ENCODE measurements at places on chromosomes 1 and 21.

DNA sequence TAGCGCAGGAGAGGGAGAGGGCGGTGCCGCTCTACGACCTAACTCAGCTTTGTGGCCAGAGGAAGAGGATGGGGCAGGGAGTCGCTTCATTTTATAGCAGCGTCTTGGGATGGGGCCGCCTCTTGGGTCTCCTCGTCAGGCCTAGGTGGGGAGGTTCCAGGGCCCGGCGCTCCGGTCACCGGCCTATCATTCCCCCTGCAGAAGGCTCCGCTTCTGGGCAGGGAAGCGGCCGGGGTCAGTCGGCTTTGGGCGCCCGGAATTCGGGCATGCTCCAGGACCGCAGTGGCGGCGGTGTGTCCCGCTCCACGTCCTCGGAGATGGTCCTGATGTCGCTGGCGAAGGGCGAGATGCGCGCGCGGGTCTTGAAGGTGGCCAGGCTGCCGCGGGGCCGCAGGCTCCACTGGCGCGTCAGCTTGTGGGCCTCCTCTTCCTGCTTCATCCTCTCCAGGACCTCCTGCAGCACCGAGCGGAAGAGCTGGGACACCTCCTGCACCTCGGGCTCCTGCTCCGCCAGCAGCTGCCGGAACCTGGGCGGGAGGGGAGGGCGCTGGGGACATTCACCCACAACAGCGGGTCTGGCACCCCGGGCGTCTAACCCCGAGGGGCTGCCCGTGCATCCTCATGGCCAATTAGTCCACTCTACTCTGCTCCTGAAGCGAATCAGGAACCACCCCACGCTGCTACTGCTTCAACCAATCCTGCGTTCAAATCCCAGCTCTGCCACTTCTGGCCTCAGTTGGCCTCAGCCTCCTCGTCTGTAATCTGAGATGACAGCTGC is 13.0 kb downstream of the RD3 start:
- no peak for DNase-seq

- no peak for DNase-seq
Measured at GRCh38 chr1:225201447-225201846, 226.4 kb downstream of the LBR start.

DNA sequence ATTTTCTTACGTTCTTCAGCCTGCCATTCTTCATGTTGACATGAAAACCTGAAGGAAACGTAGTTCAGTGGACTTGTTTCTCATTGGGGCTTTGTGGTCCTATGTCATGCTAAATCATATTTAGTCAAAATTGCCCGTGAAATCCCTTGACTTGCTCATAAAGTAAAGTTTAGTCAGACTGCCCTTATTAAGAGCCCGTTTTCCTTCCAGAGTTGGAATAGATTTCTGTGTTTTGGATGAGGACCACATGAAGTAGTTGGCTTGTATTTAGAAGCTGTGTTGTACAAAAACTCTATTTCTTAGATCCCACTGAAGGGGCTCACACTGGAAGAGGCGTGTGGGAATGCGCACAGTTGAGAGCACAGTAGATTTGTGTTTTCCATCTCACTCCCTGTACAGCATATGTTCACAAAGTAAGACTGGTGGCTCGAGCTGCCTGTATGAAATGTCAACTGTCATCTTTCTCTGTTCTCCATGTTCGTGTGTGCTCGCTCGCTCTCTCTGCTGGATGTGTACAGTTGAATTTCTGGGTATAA is 42.4 kb downstream of the CAMTA1 start:
- no peak for DNase-seq

- DNase-seq = no peak
Measured at GRCh38 chr1:159959451-159959850, 5.4 kb upstream of the SLAMF9 start.

DNA sequence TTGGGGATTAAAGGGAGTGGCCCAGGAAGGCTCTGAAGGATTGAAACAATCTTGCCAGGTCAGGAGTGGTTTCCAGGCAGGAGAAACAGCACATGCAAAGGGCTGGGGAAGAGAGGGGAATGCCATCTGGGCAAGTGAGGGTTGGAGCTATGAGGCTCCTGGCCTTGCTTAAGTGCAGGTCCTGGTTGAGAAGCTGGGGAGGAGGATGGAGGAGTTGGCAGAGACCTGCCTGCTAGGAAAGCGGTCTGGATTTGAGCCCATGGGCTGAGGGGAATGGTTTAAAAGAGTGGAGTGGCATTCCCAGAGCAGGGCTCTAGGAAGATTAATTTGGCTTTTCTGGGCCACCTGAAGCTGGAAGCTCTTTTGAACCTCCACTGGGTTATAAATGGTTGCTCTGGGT is 9.2 kb downstream of the IGSF21 start:
- no peak for DNase-seq

GRCh38 chr1:15584489-15585363 is at the start of gene AGMAT:
Gene AGMAT (minus strand): TSS chr1:15585051. CDS start chr1:15584967, 84 bp downstream.
- DNase-seq = peak; percentile 59

DNA sequence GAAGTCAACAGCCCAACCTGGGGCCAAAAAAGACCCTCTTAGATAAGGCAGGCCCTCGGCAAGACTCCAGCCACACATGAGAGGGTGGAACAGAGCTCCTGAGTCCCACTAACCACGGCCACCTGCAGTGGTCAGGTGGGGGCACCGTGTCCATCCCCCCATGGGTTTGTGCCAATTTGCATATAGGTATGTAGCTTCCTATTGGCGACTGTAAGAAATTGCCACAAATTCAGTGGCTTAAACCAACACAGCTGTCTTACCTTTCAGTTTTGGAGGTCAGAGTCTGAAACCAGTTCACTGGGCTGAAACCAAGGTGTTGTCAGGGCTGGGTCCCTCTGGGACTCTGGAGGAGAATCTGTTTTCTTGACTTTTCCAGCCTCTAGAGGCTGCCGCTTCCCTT is 59.3 kb downstream of the COL18A1 start:
- DNase-seq = no peak

DNA sequence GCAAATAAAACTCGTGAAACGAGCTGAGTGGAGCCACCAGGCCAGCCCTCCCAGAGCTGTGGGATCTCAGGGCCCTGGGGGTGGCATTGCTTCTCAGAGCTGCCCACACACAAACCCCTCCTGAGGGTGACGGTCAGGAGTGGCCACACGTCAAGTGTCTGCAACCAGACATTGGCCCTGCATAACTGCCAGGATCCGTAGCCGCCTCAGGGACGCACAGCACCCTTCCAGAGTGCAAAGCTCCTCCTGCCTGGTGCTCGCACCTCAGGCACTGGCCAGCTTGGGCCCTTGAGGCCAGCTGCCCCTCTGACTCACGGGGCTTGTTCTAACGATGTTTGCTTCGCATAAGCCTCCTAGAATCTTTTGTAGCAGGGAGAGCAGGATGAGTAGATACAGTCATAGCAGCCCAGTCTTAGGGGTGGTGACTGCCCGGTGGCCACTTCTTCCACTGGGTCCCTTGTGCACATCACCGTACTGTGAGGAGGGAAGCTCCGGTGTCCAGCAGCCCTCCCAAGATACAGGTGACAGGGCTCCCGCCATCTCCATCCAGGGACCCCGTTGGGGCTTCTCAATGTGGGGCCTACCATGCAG is 5.0 kb downstream of the WNT3A start:
- no peak for DNase-seq

DNA sequence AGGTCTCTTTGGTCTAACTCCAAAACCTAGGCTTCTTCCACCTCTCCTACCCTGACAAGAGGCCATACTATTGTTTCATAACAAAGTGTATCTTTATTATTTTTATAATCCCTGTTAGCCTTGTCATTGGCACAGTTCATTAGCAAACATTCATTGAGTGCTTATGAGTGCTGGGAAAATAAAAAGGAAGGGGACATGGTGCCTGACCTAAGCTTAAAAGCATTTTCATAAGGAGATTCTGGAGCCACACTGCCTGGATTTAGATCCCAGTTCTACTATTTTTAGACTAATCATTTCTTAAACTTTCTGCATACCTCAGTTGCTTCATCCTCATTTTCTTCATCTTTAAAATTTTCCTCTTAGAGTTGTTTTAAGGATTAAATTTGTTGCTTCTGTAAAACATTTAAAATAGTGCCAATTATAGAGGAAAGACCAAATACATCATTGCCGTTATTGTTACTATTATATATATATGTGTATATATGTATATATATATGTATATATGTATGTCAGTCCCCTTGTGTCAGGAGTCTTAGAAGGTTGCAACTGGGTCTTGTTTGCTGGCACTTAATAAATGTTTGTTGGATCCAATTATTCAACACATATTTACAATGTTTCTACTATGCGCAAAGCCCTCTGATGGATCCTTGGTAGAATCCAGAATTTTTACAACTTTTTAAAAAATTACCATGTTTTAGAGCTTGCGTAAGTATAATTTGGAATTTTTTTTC is 250.9 kb upstream of the SGIP1 start:
- DNase-seq = no peak

DNA sequence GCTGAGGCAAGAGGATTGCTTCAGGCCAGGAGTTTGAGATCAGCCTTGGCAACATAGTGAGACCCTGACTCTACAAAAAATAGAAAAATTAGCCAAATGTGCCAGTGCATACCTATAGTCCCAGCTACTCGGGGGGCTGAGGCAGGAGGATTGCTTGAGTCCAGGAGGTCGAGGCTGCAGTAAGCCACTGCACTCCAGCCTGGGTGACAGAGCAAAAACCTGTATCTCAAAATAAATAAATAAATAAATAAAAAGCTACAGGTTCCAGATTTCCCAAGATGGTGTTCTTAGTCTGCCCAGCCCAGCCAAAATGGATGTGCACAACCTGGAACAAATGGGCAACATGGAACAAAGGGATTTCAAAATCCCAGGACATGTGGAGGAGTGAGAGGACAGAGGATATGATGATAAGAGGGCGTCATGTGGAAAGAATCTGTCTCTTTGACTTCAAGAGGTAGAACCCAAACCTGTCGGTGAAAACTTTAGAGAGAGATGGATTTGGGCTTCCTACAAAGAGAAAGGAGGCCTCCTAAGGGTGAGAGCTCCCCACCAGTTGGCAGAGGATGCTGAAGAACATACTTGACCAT is 3.2 kb downstream of the EDARADD start:
- DNase-seq = no peak

GRCh38 chr1:231515748-231516147 is 12.7 kb upstream of the TSNAX start:
- no peak for DNase-seq

- no peak for DNase-seq
Measured at GRCh38 chr1:64472805-64473204, 2.9 kb downstream of the CACHD1 start.

- no peak for DNase-seq
Measured at GRCh38 chr1:152535774-152536173, 21.5 kb downstream of the CRCT1 start.

DNA sequence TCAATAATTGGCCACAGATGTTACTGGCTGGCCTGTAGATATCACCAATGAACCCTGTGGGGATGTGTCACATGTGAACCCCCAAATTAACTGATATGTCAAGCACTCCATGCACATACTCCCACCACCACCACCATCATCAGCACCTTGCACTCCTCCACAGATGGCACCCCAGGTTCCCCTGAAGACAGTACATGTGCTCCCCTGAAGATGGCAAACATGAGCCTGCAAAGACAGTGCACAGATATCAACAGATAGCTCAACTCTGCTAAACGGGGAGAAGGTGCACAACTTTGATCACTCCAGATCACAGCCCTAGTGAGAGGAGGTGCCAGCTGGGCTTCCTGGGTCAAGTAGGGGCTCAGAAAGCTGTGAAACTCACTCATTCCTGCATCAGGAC is 74.4 kb downstream of the CLCA4 start:
- no peak for DNase-seq

DNA sequence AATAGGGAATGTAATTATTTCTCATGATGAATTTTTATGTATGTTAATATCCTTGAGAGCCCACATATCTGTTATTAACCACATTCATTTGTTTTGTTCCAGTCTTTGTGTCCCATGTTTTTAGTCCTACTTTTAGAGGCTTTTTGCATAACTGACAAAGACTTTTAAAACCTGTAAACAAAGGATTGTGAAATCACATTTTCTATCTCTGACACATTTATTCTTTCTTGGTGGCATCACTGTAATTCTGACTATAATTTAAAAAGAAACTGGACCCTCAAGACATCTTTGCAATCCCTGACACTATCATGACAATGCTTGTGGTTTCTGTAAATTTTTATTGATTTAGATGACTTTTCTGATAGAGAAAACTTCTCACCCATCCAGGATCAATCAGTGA is 313.1 kb downstream of the SIPA1L2 start:
- DNase-seq = no peak

GRCh38 chr1:43688109-43688387 is 19.3 kb upstream of the ST3GAL3 start:
- DNase-seq = no peak

- DNase-seq = no peak
Measured at GRCh38 chr1:72481420-72481970, 199.2 kb upstream of the NEGR1 start.

GRCh38 chr1:218667781-218668516 is 322.8 kb downstream of the TGFB2 start:
- DNase-seq = no peak

DNA sequence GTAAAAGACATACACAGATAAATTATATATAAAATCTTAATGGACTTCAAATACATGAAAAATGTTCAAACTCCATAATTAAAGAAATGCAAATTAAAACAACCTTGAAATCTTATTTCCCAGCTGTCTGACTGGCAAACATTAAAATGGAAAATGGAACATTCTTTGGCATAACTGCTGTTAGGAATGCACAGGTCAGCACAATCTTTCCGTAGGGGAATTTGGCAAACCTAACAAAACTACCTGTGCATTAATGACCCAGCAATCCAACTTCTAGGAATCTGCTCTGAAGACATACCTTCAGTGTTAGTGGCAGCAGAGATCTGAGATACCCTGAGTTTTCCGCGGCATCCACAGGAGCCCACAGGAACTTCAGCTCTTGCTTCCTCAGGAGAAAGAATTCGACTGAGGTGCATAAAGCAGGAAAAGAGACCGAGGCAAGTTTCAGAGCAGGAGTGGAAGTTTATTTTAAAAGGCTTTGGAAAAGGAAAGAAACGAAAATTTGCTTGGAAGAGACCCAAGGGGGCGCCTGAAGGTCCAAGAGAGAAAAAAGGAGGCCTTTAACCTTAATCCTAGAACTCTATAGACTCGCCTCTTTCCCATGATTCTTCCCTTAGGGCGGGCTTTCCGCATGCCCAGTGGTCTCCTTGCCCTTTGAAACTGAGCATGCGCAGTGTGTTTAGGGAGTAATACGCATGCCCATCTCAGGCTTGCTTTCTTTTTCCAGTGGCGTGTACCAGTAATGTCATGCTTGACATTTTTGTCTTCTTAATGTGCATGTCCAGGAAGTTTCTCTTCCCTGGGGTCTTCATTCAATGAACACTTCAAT is 24.8 kb downstream of the LYPD8 start:
- DNase-seq = no peak

DNA sequence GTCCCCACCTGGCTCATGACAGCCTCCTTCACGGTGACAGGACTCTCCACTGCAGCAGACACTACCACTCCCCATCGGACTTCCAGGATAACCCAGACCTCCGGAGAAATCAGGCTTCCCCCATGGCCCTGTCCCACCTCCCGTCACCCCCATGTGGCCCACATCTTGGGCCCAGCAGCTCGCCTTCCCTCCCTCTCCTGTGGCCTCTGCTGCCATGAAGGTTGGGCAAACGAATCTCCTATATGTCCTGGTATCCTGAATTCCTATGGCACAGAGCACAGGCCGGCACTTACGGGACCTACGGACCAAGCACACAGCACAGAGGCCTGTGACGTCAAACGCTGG is 82.0 kb downstream of the NPHP4 start:
- DNase-seq = no peak

GRCh38 chr1:51491166-51491981 is 27.7 kb downstream of the EPS15 start:
- DNase-seq = no peak

All from eye (tissue), 1 donor.